ENCODE measurements at places on chromosomes 11 and 22. TPM values are rescaled to one million over a fixed set of nuclear protein-coding genes. Genes with fewer than 3 reads are reported as not detected.
A peak's percentile ranks its signal among the peaks of the same experiment; 100 is the strongest.

GRCh38 chr11:10993186-10993585 lies 135.3 kb upstream of the ZBED5 start:
- H3K36me3 ChIP-seq = no peaks in the 10 kb centered on the region
- H3K4me1 ChIP-seq = no peaks in the 10 kb centered on the region
- H3K4me3 ChIP-seq = no peak overlapping the region
- no peak for DNase-seq
- no peak overlapping the region for H3K27ac ChIP-seq

- H3K4me3 ChIP-seq = no peak overlapping the region
- H3K27ac ChIP-seq = no peak overlapping the region
- H3K4me1 ChIP-seq = peaks cover 28% of the 10 kb centered on the region
- no peaks in the 10 kb centered on the region for H3K27me3 ChIP-seq
Measured at GRCh38 chr11:111718859-111719258, 47.3 kb downstream of the PPP2R1B start.

DNA sequence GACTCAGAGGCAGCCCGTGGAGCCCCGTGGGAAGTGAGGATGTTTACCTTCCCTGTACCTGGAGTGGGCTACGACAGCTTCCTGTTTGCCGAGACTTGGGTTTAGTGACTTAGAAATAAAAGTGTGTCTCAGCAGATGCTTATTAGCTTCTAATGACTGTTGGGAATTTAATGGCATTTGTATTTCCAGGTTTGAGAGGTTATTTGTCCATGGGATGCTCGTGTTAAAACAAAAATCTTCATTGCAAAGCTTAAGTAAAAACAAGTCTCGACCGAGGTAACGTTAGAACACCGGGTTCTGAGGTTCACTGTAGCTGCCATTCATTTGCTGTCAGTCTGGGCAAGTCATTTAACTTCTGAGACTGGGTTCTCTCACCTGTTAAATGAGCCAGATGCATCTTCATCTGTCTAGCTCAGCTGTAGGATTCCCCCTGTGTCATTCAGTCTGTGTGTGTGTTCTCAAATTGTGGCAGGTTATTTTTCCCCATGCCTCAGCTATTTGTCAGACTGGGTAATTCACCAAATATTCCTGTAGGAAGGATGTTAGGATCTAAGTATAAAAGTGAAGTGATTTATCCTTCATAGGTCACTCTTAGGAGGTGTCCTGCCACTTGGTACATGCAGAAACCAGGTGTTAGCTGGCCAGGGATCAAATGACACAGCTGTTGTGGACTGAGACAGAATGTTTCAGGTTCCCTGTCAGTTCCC lies 791 bp downstream of the EI24 start:
- H3K27me3 ChIP-seq = no peaks in the 10 kb centered on the region
- H3K27ac ChIP-seq = 0 out of 2 replicates have a peak overlapping the region, but pooled peaks have one; percentile 14
- peaks cover 7% of the 10 kb centered on the region for H3K36me3 ChIP-seq
- peak; percentile 49 for DNase-seq
- peaks cover 13% of the 10 kb centered on the region for H3K4me1 ChIP-seq

DNA sequence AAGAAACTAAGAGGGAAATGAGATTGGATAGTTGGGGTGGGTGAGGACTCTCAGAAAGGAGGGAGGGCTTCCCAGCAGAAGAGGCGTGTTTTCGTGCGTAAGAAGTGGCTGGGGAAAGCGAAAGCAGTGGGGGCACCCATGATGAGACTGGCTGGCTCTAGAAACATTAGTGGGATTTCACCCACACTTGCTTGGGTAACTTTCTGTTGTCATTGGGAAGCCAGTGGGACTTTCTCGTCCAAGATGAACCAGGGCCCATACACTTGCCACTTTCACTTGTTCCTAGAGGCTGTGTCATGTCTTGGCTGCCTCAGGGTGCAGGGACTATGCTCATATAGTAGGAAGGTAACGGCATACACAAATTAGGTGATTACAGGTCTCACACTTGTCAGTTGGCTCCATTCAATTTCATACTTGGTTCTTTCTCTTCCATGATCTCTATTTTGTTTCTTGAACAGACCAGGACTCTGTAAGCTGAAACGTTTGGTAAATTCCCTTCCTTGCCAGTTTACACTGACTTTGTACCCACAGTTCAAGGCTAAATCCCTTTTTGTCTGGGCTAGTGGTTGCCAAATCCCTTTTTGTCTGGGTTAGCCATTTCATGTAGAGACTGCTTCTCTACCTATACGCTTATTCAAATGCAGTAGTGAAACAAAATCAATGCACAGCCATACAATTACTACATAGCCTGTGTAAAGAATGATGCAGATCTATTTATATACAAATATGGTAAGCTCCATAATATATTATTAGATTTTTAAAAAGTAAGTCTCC lies 42.0 kb upstream of the CXCR5 start:
- no peaks in the 10 kb centered on the region for H3K36me3 ChIP-seq
- no peaks in the 10 kb centered on the region for H3K27me3 ChIP-seq
- no peak overlapping the region for H3K27ac ChIP-seq
- H3K4me3 ChIP-seq = no peak overlapping the region

DNA sequence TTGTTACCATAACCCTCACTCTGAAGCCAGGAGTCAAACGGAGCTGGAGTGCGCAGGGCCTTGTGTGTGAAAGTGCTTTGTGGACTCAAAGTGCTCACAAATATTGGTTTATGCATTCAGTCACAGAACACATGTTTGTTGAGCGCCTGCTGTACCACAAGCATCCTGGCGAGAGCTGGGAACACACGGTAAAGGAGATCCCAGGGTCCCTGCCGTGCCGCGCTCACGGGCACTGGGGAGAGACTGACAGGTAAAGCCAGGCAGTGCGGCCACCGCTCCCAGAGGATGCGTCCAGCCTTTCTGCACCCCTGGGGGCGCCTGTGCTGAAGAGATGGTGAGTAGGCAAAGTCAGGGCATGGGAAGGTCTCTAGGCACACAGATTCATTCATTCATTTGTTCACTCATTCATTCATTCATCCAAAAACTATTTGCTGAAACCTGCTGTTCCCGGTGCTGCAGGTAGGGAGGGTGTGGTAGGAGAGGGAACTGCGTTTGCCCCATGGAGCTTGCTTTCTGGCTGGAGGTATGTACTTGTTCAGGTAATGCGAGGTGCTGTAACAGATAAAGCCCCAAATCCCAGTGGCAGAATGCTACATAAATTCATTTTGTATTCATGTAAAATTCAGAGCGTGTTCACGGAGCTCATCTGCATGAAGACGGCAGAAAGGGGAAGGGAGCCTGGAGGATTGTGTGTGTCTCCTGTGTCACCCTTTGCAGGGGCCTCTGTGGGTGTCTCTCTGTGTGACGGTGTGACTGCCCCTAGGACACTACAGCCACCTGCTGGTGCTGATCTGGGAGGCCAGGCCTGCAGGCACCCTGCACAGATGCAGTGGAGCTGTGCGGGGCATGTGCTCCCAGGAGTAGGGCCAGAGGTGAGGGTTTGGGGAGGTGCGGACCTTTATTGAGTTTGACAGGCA lies 167.0 kb upstream of the B3GAT1 start:
- H3K4me1 ChIP-seq = no peaks in the 10 kb centered on the region
- no peaks in the 10 kb centered on the region for H3K27me3 ChIP-seq
- DNase-seq = peak; percentile 48
- no peak overlapping the region for H3K27ac ChIP-seq
- no peak overlapping the region for H3K4me3 ChIP-seq

DNA sequence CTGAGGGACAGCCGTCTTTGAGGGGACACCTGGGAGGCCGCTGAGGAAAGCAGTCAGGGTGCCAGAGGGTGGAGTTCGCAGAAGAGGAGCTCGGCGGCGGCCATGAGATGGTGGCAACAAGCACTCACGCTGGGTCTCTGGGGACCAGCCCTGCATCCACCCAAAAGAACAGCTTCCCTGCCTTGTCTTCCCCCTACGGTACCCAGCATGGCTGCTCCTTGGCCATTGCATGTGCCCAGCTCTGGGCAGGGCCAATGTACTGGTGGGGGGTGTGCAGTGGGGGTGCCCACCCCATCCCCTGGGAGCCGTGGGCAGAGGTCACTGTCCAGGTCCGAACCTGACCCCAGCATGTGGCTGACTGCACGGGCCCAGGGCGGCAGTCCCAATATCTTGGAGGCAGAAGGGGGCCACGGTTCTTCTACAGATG lies 42.3 kb downstream of the OSBPL5 start:
- peaks cover 6% of the 10 kb centered on the region for H3K4me1 ChIP-seq
- H3K27ac ChIP-seq = no peak overlapping the region
- no peak overlapping the region for H3K4me3 ChIP-seq
- no peaks in the 10 kb centered on the region for H3K27me3 ChIP-seq

DNA sequence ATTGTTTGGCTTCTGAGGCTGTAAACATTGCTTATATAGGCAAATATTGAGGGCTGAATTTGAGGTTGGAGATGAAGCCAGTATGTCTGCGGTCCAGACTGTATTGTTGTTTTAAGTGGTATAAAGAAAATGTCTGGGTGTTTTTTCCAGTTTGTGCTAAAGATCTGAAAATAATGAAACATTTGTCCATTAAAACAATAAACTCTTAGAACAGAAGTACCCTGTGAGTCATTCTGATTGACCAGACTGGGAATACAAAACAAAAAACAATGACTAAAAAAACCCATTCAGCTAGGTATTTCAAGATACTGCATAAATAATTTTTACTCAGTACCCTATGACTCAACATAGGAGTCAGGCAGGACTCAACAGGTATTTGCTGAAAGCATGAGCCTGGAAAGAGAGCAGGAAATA lies 20.4 kb downstream of the ALKBH8 start:
- H3K27ac ChIP-seq = no peak overlapping the region
- H3K36me3 ChIP-seq = peaks cover 48% of the 10 kb centered on the region
- H3K4me1 ChIP-seq = no peaks in the 10 kb centered on the region
- no peak overlapping the region for H3K4me3 ChIP-seq
- no peaks in the 10 kb centered on the region for H3K27me3 ChIP-seq
- DNase-seq = no peak

DNA sequence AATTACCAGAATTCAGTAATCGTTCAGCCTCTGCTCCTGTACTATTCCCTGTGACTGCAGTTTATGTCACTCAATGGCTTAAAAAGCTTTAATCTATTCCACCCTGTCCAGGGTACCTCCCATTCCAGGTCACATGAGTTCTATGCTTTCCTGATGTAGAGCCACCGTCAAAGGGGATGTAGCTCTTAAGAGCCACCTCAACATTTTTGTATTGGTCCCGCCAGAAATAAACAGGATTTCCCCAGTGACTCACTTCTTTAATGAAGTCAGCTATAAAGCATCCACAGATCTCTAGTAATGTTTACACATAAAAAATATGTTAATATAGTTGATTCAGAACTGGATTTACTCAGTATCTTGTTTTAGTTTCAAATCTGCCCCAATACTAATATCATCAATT lies 1.3 kb upstream of the OR8D1 start:
- H3K4me3 ChIP-seq = no peak overlapping the region
- no peaks in the 10 kb centered on the region for H3K36me3 ChIP-seq
- DNase-seq = no peak
- H3K27ac ChIP-seq = no peak overlapping the region
- H3K27me3 ChIP-seq = no peaks in the 10 kb centered on the region

DNA sequence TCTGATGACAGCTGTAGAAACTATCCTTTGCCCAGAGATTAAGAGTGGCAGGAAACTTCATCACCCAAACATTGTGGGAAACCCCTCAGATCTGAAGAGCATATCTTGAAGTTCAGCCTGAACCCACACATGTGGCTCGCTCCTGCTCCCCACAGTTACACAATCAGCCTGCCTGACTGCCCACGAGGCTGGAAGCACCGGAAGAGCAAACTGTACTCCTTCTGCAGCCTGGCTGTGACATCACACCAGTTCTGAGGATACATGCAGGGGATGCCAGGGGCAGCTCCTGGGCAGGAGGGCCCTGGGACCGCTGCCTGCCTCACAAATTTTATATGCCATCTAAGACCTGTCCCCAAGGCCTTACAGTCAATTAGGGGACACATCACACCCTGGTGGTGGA lies 444.4 kb downstream of the BUD13 start:
- H3K27me3 ChIP-seq = no peaks in the 10 kb centered on the region
- H3K27ac ChIP-seq = no peak overlapping the region
- H3K4me1 ChIP-seq = no peaks in the 10 kb centered on the region
- no peak overlapping the region for H3K4me3 ChIP-seq
- no peaks in the 10 kb centered on the region for H3K36me3 ChIP-seq

DNA sequence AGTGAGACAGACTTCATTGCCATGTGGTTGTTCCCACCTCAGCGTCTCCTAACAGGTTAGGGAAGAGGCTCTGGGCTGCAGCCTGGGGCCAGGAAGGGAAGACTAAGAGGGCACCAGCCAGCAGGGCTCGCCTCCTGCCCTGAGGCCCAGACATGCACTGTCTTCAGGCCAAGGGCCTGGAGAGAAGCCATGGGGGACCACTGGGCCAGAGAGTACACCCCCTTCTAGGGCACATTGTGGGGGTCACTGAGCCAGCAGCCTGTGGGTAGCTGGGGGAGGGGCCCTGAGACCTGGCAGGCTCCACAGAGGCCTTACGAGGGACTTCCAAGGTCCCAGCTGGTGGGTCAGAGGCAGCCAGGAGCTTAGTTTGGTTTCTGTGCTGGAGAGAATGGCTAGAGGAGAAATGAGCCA lies 25.0 kb upstream of the MYRF start:
- H3K27ac ChIP-seq = no peak overlapping the region
- H3K4me3 ChIP-seq = no peak overlapping the region
- H3K4me1 ChIP-seq = no peaks in the 10 kb centered on the region
- no peaks in the 10 kb centered on the region for H3K27me3 ChIP-seq
- H3K36me3 ChIP-seq = no peaks in the 10 kb centered on the region

- H3K36me3 ChIP-seq = peaks cover 6% of the 10 kb centered on the region
- DNase-seq = no peak
- H3K4me1 ChIP-seq = no peaks in the 10 kb centered on the region
- H3K27ac ChIP-seq = no peak overlapping the region
- no peak overlapping the region for H3K4me3 ChIP-seq
Measured at GRCh38 chr11:5665051-5665570, 19.8 kb downstream of the TRIM5 start.

DNA sequence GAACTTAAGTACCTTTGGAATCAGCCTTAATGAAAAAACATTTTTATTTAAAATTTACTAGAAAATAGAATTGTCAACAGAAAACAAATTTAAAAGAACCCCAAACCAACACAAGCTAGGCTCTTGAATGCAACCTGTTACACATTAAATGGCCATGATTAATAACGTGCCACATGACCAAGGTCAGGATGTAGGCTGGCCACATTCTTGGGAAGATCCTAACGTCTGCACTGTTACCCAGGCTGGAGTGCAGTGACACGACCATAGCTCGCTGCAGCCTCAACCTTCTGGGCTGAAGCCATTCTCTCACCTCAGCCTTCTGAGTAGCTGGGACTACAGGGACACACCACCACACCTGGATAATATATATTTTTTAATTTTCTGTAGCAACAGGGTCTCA lies 126.4 kb upstream of the APOA1 start:
- no peak overlapping the region for H3K4me3 ChIP-seq
- no peak for DNase-seq
- H3K36me3 ChIP-seq = no peaks in the 10 kb centered on the region
- H3K27ac ChIP-seq = no peak overlapping the region
- no peaks in the 10 kb centered on the region for H3K27me3 ChIP-seq

GRCh38 chr11:75388386-75389275 lies 10.7 kb upstream of the RPS3 start:
- peaks cover 2% of the 10 kb centered on the region for H3K4me1 ChIP-seq
- DNase-seq = peak; percentile 93
- H3K27me3 ChIP-seq = no peaks in the 10 kb centered on the region
- H3K27ac ChIP-seq = no peak overlapping the region

- H3K27me3 ChIP-seq = no peaks in the 10 kb centered on the region
- peak; percentile 64 for DNase-seq
- no peak overlapping the region for H3K4me3 ChIP-seq
- no peak overlapping the region for H3K27ac ChIP-seq
Measured at GRCh38 chr11:67644042-67644441, 4.5 kb upstream of the TBX10 start.

MMP3 gene
- not detected for total RNA-seq

METTL15 gene
- total RNA-seq = 14.7 TPM

MMP8 gene
- total RNA-seq = not detected

KIRREL3 gene
- not detected for total RNA-seq

SHANK2 gene
- not detected for total RNA-seq

All from Karpas-422 (cell line).